ENCODE measurements at places on chromosomes 2 and 18.

GRCh38 chr2:70854411-70854810 is 18.8 kb upstream of the CD207 start:
- DNase-seq, result no peak

GRCh38 chr2:235762832-235763598 is 269.2 kb downstream of the AGAP1 start:
- no peak for DNase-seq

- DNase-seq, result no peak
Observed at GRCh38 chr2:176567361-176567760, 298.1 kb downstream of the MTX2 start.

DNA sequence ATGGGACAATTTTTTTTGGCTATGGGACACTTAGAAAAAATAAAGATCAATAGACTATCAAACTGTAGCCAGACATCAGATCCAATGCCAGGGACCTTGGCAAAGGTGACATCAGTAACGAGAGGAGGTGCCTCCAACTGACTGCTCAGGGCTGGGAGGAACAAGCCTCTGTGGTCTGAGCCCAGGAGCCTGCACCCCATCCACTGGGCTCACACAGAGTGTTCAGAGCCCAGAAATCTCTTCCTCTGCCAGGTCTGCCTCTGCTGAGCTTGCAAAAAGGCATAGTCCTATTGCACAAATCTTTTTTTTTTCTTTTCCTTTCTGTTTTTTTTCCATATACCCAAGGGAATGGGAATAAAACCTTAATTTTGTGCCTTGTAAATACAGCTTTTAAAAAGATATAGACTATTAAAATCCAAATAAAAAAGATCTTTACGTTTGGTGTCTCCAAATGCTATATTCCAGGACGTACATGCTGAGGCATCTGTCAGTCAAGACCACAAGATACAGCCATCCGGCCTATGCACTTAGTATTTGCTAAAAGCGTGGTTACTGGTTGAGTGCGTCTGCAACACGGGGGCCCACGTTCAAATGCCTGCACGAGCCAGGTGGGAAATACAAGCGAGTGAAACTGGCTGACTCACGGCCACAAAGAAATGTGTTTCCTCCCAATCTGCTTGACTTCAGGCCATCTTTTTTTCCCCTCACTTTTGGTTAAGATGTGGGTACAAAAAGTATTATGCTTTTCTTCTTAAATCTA is 7.8 kb upstream of the ARHGAP25 start:
- DNase-seq, result peak; percentile 55
